NCI-H146 (cell line): ENCODE measurements at places on chromosomes 5 and 9.

GRCh38 chr9:109789556-109789955, 9.6 kb downstream of the PALM2AKAP2 start:
- no peak for DNase-seq

GRCh38 chr5:133370904-133371303, 241.4 kb downstream of the FSTL4 start:
- no peak for DNase-seq

DNA sequence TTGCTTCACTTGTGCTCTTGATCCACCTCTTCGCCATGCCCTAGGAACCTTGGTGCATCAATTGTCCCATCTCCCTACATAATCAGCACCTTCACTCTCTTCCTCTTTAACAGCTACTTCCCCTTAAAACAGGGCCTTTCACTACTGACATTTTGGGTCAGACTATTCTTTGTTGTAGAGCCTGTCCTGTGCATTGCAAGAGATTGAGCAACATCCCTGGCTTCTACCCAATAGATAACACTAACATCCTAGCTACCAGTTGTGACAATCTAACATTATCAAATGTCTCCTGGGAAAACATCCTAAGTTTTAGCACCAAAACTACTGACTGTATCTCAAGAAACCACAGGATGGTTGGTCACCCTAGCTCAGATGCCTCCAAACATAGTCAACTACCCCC, 854.3 kb upstream of the DMAC1 start:
- no peak for DNase-seq

DNA sequence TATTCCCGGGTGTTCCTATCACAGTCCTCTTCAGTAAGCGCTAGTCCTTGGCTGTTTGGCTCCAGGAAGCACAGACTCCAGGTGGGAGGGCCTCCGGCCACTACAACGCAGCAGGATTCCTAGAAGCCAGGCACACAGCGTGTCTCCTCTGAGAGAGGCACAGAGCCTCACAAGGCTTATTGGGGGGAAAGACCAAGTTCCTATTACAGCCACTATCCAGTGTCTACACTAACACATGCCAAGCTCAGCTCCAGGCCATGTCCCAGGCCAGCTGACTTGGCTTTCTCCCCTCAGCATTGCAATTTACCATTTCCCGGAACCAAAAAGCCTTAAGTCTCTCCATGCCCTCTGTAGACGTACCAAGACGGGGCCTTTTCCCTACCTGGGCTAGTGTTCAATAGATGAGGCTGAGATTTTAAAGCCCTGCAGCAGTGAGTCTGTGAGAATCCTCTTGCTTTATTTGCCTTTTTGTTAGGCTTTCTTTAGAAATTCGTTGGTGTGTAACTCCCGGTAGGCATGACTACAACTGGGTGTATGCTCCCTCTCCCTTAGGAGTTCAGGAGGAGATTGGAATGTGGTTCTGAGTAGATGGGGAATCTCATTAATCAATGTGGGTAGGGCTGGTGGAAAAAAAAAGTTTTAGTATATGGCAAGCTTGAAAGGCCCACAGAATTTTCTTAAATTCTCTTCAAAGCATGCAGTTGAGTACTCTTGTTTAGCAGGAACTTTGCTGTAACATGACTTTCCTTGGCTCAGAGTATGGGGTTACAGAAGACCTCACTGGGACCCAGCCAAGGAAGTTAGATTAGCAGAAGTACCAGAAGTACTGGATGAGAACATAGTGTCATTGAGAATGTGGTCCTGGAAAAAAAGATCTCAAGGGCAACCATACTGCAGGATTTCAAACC, 84.3 kb upstream of the SLC1A3 start:
- no peak for DNase-seq

DNA sequence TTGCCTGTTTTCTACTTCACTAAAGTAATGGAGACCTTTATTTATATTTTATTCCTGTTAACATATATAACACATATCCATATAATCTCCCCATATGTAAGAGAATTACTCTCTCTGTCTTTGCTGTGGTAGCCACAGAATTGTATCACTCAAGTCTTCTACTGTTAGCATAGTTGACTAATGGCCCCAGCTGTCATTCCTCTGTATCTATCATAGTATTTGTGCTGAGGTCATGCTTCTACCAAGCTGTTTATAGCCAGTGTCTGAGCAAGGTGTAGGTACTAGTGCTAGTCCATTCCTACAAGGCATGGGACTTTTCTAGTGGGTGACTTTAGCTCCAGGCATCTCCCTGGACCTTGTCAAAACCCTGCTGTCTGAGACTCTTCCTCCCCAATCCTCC, 244.1 kb downstream of the KIAA0825 start:
- DNase-seq = no peak

DNA sequence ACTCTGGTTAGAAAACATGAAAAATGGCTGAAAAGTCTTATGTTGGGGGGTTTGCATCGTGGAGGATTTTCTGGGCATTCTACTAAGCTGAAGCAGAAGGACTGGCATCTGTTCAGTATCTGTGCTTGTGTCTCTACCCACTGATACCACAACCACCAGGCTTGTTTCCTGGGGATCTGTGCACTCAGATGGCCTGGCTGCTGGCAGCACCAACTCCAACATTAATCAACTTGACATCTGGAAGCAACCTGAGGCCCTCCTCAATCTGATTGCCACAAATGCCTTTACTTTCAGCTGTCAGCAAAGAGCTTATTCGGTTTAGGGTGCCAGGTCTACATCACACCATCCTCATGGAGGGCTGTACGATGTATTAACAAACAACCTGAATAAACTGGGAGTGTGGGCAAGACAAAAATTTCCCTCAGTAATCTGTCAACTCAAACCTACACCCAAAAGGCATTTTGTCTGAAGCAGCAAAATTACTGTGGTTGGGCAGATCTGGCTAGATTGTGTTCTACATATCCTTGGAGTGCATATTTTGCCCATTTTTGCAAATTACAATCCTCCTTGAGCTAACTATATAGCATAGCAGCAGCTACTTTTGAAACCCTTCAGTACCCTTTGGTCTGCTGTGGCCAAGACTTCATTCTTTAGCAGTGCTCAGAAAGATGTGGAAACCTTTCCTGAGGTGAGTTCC, 74.6 kb downstream of the FOXD1 start:
- DNase-seq = no peak

GRCh38 chr5:22514231-22514630, 338.9 kb downstream of the CDH12 start:
- DNase-seq = no peak

DNA sequence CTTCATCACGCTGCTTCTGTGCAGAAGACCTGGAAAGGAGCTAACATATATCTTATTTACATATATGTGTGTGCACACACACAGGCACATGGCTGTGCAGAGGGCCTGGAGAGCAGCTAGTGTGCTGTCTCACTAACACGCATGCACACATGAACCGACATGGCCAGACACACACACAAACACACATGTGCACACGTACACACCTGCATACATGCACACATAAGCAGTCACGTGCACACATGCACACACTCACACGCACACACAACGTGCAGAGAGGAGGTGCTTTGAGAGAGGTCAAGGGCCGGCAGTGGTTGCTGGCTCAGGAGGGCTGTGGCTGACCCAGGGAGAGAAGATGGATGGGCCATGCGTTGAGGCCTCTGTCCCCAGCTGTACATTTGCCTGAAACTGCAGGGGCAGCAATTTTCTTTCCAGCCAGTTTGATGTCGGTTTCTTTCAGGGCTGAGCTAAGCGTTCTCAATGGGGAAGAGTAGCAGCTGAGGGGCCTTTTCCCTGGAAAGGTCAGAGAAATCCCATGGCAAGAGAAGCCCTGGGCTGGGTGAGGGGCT, 66.7 kb downstream of the OLFM1 start:
- no peak for DNase-seq

GRCh38 chr5:57695179-57695578, 212.6 kb upstream of the ACTBL2 start:
- DNase-seq = no peak

DNA sequence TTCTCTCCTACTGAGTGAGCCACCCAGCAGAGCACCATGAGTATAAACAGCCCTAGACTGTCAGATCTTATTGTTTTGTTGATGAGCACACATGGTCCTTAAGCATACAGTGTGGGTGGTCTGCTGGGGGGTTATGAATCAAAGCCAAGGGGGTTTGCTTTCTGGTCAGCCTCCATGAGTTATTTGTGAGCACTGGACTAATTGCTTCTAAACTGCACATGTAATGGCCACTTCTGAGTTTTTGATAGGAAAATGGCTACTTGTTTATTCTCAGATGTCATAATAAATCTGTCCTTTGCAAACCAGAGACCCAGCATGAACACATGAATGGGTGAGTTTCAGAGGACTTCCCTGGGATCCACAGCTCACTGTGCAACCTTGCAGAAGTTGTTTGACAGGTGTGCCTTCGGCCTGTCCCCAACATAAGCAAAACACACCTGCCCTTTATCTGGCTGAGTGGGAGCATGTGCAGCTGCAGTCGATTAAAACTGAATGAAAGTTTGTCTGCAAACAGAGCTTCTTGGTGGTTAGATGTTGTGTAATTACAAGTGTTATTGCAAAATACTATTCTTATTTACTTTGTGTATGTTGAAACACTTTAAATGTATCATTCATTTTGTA, 35.9 kb downstream of the MAMDC2 start:
- peak; percentile 87 for DNase-seq

GRCh38 chr5:6632324-6632887, 438 bp downstream of the NSUN2 start:
- peak; percentile 45 for DNase-seq

GRCh38 chr5:122719991-122720746, 54.7 kb upstream of the SNX2 start:
- DNase-seq = no peak

- no peak for DNase-seq
Observed at GRCh38 chr5:131745703-131746102, 51.1 kb downstream of the FNIP1 start.

- DNase-seq = no peak
Observed at GRCh38 chr5:54084696-54085095, 225.7 kb downstream of the ARL15 start.

- peak; percentile 26 for DNase-seq
Observed at GRCh38 chr5:58505502-58505901, 14.3 kb downstream of the GAPT start.

DNA sequence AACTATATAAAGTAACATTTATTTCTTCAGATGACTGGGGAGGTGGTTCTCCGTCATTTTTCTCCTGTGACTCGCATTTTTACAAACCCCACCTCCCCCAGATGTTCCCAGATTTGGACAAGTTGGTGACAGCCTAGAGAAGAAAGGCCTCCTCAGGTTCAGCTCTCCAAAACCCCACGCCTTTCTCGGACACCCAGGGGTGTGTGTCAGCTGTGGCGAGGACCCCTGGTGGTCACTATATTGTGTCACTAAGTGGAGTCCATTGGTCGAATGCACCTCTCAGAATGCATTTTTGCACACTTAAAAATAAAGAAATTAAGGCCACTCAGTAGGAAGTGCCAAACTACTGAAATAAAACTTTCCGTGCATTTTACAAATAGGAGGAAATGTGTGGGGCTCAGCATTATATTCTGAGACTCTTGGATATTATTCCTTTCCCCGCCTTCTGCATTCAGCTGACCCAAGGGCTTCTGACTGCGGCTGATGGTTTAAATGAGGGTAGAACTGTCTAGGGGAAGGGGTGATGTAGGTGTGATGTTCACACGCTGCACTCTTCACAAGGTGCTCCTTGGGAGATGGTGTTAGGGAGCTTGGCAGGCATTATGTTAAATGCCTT, 47.6 kb downstream of the ACO1 start:
- DNase-seq = peak; percentile 54

DNA sequence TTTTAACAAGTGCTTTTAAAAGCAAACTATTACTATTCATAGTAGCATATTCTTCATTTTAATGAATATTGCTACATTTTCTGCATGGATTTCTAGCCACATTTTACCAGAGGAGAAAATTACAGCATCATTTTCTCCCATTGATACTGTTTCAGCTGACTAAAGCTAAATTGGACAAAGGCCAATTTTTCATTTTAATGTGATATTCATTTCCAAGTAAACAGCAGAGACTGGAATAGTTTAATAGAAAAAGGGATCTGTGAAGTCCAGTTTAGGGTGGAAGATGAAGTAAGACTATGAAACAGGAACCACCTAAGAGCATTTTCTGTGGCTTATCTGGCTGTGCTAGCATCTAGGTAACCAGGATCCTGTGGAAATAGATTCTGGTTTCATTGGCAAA, 128.1 kb downstream of the GIN1 start:
- no peak for DNase-seq

DNA sequence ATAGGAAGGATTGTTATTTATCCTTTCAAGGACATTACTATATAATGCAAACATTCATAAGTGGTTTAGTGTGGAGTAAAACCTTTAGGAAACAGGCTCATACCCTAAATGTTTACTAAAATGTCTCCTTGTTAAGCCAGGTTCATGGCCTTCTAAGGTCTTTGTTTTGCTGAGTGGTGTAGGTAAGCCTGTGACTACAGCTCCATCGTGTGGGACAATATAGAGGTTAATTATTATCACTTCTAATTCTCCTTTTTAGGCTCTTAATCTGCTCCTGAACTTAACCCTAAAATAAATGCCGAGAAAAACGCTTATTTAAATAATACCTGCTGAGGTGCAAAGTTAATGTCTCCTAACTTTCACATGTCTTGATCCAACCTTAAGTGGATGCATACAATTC, 43.8 kb downstream of the SPINK5 start:
- DNase-seq = no peak

DNA sequence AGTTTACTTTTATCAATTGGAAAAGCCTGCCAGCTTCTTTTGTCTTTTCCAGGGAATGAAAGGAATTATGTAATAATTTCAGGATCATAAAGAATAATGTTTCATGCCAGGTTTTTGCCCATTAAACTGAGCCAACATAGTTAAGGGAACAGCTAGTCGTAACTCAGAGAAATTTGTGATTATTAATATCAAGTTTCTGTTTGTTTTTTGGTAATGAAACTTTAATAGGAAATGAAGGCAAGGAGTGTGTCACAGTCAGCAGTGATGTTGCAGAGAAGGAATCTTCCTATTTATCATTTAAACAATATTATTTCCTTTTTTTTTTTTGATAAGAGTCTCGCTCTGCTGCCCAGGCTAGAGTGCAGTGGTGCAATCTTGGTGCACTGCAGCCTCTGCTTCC, 10.7 kb downstream of the NFIL3 start:
- DNase-seq = no peak

- no peak for DNase-seq
Observed at GRCh38 chr5:150484964-150485692, 22.8 kb upstream of the NDST1 start.

DNA sequence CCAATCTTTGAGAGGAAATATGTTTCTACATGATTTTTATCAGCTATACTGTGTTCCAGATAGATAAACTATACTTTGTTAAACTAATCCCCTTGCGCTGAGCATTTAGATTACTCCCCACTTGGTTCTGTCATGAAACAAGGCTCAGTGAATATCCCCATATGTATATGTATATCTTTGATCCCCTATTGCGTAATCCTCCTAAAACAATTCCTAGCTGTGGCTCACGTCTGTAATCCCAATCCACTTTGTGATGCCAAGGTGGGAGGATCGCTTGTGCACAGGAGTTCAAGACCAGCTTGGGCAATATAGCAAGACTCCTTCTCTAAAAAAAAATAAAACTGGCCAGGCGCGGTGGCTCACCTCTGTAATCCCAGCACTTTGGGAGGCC, 2.7 kb downstream of the PHYHD1 start:
- no peak for DNase-seq

- no peak for DNase-seq
Observed at GRCh38 chr9:112124156-112124555, 50.9 kb downstream of the SUSD1 start.

GRCh38 chr5:38376404-38376803, 118.0 kb downstream of the EGFLAM start:
- no peak for DNase-seq

GRCh38 chr5:150309101-150309885, 6.6 kb upstream of the ARSI start:
- no peak for DNase-seq
